Left lung (tissue), 14 donors: ENCODE measurements at places on chromosomes 5 and 9. TPM values are rescaled to one million over a fixed set of nuclear protein-coding genes. Genes with fewer than 3 reads are reported as not detected.

The IRX2 gene
- 70.6 TPM for polyA plus RNA-seq

The EIF4EBP3 gene
- polyA plus RNA-seq: 13.1 TPM

The YTHDC2 gene
- 41.5 TPM for polyA plus RNA-seq

The PCDHGB4 gene
- 3.9 TPM for polyA plus RNA-seq

The PANK3 gene
- 52.5 TPM for polyA plus RNA-seq

The FBXW2 gene
- polyA plus RNA-seq: 50.0 TPM

The PCDHGA8 gene
- 0.68 TPM for polyA plus RNA-seq

The NEUROG1 gene
- not detected for polyA plus RNA-seq

The GDF9 gene
- polyA plus RNA-seq: 1.2 TPM

The FST gene
- polyA plus RNA-seq: 0.60 TPM

The MSX2 gene
- 2.2 TPM for polyA plus RNA-seq

The SURF2 gene
- 21.2 TPM for polyA plus RNA-seq

The PCDHAC2 gene
- polyA plus RNA-seq: 3.0 TPM

DNA sequence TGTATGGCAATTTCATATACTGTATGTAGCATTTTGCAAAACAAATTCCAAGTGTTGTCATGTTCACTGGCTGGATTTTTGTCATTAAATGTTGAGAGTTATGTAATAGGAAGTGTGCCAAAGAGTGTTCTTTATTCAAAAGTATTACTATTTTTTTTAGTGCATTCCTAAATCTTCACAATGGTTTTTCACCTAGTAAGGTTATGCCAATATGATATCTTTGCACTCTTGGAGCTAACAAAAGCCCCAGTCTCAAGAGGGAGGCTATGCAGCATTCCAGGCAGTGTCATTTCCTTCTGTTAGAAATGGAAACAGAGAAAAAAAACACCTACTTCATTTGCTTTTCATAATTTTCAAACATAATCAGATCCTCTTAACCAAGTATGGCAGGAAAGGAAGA, 5.1 kb upstream of the SSBP2 start:
- peak; percentile 14 for DNase-seq

- DNase-seq: no peak
These were observed 47.5 kb upstream of the TLE4 start for GRCh38 chr9:79524266-79524665.

DNA sequence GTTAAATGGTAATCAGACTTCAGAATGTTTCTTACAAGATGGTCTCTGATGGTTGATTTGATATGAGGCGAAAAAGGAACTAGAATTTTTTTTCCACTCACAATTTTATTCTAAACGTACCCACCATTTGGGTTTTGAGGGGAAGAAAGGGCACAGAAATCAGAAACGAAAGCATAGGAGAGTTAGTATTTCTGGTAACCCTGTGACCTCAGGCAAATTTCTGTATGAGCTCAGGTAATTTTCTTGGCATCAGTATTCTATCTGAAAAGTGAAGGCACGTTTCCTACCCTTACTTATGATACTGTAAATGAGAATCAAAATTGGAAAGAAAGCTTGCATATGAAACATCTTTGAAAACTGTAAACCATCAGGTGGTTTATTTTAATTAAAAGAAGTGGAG, 26.5 kb downstream of the TMEFF1 start:
- DNase-seq: no peak

DNA sequence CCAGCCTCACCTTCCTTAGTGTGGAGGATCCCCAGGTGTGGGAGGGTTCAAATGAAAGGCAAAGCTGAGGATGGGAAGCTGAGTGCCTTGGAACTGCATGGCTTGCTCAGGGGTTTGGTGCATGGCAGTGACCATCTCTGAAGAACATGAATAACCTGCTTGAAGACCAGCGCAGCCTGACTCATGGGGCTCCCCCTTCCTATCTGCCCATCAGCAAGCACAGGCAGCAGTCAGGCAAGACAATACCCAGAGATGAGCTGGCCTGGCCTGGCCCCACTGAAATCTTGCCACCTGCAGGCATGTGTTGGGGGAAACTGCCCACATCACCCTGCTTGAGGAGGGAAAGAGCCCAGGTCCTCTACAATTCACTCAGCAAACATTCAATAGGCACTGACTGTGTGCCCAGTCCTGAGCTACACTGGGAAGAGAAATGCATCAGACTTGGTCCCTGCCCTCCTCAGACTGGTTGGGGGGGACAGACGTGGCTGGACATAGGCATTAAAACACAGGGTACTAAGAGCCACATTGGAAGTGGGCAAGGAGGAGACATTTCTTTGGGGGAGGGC, 105.0 kb upstream of the ALDH1B1 start:
- no peak for DNase-seq

- DNase-seq: no peak
These were observed 47.5 kb downstream of the SPATA31D1 start for GRCh38 chr9:82036086-82036485.

DNA sequence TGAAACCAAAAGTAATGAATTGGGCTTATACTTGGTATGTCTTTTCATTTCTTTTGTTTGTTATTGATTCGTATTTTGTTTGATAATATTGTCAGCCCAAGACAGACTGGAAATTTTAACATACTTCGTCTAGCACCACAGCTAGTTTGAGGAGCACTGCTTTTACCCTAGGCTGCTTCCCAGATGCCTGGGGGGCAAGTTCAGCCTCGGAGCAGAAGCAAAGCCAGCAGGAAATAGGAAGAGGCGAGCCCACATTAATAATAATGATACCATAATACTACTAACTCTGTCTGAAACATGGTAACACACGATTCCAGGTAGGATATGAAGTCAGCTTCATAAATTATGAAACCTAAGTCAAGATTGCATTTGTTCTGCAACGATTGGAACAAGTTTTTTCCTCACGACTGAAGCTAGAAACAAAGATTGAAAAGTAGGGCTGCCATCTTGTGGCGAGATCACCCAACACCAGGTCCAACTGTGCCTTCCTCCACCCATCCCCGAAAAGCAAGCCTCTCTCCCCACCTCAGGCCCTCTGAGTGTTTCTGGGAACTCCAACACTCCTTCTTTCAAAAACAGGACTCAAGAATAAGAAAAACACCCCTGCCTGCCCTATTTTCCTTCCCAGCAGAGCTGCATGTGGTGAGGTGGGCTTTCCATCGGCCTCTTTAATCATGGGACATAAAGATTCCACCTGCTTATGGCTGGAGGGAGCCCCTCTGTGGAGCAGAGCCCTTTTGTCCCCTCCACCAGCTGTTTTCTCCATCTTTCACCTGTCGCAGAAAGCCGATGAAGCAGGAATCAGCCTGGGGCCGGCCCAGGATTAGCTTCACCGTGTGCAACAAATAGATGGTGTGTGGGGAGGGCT, 236.4 kb downstream of the CAAP1 start:
- DNase-seq: peak; percentile 58

GRCh38 chr9:119802621-119803020, 433.4 kb upstream of the BRINP1 start:
- peak; percentile 10 for DNase-seq

- no peak for DNase-seq
These were observed 448.5 kb upstream of the GRAMD2B start for GRCh38 chr5:125974679-125975078.

DNA sequence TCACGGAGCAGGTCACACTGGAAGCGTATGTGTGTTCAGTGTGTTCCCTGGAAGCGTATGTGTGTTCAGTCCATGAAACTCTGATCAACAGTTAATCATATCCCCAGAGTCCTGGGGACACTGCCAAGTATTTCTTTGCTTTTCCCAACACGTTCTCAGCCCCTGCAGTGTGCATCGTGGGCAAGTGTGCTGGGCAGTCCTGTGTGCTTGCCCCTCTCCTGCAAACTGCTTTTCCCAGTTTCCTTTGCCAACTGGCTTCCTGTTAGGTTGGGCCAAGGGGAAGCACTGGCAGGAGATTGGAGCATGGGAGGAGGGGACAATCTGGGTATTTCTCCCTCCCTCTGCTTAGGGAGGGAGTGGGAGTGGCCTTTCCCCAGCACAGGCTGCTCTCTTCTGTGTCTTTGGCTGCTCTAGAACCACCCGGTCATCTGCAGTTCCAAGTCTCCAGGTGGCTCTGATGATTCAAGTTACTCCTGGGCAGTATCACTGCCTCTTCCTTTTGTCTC, 36.8 kb upstream of the NEK6 start:
- no peak for DNase-seq

- DNase-seq: no peak
These were observed 98.7 kb downstream of the EPB41L4A start for GRCh38 chr5:112320408-112320807.

GRCh38 chr5:71988808-71989207, 118.5 kb upstream of the MAP1B start:
- no peak for DNase-seq

GRCh38 chr5:72302171-72302570, 17.9 kb downstream of the MRPS27 start:
- DNase-seq: no peak

DNA sequence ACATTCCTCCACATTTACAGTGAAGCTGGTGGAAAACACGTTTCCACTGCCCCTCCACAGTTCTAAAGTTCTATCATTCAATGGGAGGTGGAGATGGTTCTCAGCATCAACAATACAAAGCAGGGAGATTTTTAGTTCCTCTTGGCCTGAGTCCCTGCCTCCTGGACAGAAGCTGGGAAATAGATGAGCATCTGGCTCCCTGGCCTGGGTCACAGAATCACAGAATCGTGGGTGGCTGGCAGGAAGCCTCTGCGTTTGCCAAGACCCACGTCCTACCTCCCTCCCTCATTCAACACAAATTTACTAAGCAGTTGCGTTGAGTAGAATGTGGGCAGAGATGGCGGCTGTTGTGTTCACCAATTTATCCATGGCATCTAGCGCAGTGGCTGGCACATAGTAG, 5.2 kb upstream of the PPARGC1B start:
- no peak for DNase-seq

GRCh38 chr9:12774861-12775678, at the start of gene LURAP1L:
Gene LURAP1L (plus strand): TSS chr9:12775020. CDS start chr9:12775716, 696 bp downstream.
- DNase-seq: peak; percentile 86

DNA sequence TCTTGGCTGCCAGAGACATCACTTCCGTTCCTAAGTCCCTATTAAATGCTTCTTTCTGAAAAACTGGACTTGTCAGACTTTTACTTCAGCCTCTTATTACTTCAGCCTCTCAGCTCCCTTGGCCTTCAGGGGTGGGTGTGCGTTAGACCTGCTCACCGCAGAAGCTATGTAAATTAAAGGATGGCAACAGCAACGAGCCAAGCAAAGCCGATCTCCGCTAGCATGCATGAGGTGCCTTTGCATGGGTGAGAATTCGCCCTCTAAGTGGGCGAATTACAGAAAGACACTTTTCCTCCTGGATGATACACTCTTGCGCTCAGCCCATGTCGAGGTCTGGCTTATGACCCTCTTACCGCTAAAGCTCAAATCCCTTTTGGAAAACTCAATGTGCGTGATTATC, 10.9 kb upstream of the IL3 start:
- DNase-seq: no peak

GRCh38 chr5:141172381-141173204, at the start of gene PCDHB7:
Gene PCDHB7 (plus strand): TSS chr5:141172644. CDS start chr5:141172836, 192 bp downstream.
- peak; percentile 47 for DNase-seq

DNA sequence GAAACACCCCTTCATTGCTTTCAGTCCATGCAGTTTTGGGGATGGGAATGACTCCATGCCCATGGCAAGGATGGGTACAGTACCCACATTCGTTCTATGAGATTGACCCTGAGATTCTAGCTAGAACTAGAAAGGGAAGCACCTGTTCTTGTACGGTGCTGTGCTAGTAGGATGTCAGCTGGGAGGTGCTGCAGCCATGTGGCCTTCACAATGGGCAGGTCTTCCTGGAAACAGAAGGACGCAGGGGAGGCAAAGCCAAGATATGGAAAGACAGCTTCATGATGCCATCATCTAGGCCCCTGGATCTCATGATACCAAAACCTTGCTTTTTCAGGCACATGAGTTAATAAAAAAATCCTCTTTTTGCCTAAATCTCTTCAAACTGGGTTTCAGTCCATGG, 10.5 kb upstream of the FGF1 start:
- DNase-seq: no peak

DNA sequence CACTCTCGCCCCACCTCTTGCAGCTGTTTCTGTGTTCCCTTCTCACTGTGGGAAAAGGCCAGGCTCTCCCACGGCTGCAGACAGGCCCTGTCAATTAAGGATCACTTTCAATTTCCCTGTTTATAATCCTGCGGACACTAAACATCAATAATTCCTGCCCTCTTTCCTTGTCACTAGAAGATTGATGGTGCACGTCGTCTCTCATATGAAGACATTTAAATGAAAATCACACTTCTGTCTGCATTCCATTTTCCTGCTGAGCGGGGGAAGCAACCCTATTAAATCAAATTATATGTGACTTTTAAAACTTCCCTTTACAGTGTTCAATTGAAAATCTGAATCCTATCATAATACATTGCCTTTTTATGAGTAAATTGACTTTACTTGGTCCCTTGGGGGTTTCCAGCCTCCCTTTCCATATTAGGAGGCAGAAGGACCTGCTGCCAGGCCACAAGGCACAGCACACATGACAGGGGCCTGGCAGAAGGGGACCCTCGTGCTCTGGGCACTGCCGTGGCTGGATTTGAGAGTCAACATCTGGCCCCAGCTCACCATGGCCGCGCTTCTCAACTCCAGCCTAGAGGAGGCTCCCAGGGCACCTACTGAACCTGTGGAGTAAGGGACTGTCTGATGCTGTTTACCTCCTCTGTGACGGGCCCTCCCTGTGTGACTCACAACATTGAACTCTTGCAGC, 311.0 kb upstream of the IRX4 start:
- DNase-seq: no peak

DNA sequence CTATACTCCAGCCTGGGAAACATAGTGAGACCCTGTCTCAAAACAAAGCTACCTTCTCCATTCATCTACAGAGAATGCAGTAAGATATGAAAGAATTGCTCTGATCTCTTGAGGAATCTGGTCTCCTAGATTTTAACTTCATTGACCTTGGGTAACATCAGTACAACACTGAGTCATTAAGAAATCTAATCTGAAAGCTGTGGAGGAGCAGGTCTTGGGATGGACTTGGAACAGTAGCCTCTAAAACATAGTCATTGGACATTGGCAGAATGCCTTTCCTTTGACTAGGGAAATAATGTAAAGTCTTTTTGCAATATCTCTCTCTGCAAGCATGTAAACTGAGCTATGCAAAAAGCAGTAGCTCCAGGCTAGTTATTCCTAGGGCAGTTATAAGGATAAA, 58.1 kb downstream of the KCNN2 start:
- no peak for DNase-seq

DNA sequence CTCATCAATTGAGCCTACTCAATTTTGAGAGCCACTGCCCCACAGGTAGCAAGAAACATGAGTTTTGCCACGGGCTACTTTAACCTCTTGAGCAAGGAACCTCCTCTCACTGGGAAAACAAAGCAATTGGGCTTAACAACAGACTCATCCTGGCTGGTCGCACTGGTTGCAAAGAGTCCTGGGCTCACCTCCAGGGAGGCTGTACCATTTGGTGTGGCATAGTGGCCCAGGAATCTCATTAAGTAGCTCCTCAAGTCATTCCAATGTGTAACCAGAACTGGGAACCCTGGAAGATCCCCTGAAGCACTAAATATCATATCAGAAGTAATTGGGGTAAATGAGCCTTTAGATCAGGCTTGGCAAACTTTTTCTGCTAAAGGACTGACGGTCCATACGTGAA, 78.5 kb downstream of the MYO10 start:
- DNase-seq: no peak

GRCh38 chr9:86500031-86500430, 145.8 kb upstream of the TUT7 start:
- DNase-seq: no peak

GRCh38 chr5:173108914-173109313, 35.4 kb upstream of the BNIP1 start:
- DNase-seq: no peak

GRCh38 chr9:470552-471194, 256.0 kb downstream of the DOCK8 start:
- no peak for DNase-seq

GRCh38 chr5:56088431-56088949, 93.7 kb upstream of the IL6ST start:
- no peak for DNase-seq
